ENCODE measurements at places on chromosomes 5 and 9.

DNA sequence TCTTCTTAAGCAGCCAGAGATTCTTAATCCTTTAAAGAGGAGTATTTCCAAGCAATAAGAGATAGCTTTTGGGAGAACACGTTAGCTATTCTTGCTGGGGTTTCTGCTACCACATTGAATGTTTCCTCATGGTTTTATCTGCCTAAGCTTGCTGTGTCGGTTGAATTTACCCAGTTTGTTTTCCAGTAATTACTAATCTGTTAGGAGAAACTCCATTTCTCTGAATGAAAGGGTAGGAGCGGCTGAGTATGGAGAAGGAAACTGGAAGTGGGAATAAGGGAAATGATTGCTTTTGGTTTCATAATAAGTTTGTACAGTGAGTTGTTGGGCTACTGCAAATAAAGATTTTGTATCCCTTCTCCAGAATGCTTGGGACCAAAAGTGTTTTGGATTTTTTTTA is 1.2 kb downstream of the JAK2 start:
- no peak for DNase-seq

DNA sequence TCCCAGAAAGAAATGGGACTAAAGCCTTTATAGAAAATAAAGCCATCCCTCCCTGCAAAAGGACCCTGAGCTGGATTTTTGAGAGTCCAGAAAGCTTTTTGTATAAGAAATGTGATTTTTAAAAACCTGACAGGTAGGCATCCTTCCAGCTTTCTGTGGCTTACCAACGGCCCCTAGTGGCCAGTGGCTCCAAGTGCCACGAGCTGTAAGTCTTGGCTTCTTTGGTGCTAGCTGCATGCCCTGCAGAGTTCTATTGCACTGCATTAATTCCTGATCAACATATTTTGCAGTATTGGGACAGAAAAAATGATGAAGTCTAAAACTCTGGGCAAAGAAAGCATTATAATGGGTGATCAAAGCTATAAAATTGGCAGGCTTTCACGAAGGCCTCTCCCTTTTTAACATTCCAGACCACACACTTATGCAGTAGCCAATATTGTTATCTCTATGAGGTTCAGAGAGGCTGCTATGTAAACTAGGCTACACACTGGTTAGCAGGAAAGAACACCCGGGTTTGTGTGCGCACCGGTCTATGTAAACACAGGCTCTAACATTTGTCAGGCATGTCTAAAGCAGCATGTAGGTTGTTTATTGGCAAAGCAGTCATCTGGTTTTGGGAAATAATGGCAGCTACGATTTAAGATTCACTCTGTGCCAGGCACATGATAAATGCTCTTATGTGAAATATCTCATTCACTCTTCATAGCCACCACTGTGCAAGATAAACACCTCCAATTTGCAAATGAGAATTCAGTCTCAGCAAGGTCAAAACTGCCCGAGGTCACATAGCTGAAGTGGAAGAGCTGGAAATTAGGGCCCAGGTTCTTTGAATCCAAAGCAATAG is 55.2 kb downstream of the NMUR2 start:
- DNase-seq = no peak

- no peak for DNase-seq
These were observed 50.3 kb downstream of the SNCAIP start for GRCh38 chr5:122362361-122362760.

DNA sequence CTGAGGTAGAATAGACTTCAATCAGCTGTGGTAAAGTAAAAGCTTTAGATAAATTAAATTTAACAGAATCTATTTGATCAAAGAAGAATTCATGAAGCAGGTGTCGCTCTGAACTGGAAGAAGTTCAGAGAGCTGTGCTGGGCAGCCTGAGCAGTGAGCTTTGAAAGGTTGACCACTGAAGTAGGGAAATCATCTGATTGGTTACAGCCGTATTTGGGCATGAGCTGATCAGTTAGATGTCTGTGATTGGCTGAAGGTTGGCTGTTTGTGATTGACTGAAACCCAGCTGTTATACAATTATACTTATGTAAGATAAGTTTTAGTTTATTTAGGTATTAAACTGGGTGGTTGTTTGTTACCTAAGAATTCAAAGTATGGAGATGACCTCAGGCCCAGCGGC is 1174.6 kb downstream of the CDH9 start:
- DNase-seq = no peak

DNA sequence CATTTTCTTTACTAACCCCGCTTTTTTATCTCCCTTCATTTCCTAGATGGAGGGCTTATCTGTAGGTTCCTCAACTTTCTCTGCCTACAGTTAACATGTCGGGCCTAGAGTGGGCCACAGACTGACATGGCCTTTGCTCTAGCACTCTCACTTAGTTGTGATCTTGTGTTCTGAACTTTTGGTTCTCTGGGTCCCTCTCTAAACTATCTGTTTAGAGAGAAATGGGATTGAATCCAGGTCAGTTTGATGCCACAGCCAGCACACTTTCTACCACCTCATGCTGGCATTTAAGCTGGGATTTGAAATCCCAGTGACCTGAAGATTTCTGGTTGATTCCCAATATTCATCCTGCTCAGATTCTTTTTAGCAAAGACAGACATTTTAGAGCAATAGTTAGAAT is 388.5 kb upstream of the PAPPA start:
- no peak for DNase-seq

DNA sequence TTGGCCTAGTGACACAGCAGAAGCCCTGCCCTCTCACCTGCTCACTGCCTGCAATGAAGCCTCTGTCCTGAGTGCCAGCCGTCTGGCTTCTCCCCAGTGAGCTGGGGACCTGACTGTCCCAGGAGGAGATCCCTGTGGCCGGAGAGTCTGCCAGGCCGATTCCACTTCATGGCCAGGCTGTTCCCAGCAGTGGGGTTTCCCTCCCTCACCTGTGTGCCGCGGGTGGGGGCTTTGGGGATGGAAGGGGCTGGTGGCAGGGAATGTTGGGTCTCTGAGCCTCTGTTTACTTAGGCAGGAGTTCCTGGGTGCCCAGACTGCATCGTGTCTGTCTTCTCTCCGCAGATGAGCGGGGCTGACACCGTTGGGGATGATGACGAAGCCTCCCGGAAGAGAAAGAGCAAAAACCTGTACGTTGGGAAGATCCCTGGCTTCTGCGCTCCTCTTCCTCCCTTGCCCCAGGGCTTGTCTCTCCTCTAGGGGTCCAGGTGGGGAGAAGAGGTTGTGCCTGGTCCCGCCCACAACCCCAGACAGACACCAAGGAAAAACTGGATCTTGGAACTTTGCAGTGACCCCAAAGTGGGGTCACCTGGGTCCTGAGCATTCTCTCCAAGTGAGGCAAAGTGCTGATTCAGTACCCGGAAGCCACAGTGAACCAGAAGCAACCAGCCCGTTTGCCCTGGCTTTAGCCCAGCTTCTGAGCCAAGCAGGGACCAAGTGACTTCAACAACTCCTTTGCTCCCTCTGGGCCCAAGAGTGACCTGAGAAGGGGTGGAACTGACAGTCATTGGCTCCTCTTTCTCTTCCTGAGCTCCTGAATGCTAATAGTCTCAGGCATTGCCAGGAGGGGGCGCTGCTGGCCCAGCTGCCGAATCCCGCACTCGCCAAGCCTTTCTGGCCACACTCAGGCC is 127.7 kb downstream of the RGS3 start:
- peak; percentile 61 for DNase-seq

DNA sequence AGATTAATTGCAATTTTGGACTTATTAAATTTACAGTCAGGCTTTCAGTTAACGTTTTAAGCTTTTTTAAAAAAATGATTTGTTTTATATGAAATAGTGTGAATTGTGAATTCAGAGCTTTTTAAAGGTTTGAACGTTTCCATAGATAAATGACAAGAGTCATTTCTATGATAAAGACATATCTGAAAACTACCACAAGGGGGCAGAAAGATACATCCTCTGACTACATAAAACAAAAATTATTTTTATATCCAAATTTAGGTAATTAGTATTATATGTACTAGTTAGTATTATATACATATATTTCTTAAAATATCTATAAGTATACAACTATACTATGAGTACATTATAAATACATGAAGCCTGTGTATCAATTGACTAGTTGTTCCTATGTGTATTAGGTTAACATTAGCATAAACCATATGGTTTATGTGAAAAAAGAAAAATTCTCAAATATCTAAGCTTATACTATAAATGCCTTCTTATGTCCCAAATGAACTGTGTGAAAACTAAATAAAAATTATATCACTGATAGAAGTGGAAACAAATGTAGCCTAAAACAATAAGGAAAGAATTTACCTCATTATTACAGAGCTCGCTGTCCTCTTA is 155.2 kb downstream of the MEF2C start:
- DNase-seq = peak; percentile 34

DNA sequence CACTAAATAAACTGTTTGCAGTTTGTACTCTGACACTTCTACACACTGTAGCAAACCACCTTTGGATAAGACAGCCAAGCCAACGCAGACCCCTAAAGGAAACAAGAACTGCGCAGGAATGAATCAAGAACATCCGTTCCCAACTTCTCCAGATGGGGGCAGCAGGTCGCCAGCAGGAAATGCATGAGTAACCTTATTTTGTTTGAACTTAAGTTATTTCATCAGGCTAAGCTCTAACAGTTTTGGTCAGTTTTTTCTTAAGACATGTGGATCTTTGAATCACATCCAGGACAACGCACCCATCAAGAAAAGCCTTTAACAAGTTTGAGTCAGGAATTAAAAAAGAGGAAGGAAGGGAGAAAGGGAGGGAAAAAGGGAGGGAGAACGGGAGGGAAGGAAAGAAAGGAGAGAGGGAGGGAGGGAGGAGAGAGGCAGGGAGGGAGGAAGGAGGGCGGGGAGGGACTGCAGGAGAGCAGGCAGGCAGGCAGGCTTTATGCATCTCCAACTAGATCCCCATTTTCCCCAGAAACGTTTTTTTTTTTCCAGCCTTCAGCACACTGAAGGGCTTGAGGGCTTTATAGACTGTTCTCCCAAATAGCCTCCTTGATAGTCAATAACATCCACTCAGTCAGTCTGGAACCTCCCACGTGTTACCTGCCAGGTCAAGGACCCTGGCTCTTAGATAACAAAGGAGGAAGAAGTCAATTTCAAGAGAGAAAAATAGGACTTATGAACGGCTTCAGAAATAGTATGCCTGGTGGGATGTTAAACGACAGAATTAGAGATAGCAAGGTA is 22.2 kb downstream of the BHMT start:
- peak; percentile 36 for DNase-seq

GRCh38 chr5:79792463-79792862 is 102.8 kb downstream of the CMYA5 start:
- no peak for DNase-seq

- no peak for DNase-seq
These were observed 35.0 kb downstream of the ERGIC1 start for GRCh38 chr5:172868924-172869591.

DNA sequence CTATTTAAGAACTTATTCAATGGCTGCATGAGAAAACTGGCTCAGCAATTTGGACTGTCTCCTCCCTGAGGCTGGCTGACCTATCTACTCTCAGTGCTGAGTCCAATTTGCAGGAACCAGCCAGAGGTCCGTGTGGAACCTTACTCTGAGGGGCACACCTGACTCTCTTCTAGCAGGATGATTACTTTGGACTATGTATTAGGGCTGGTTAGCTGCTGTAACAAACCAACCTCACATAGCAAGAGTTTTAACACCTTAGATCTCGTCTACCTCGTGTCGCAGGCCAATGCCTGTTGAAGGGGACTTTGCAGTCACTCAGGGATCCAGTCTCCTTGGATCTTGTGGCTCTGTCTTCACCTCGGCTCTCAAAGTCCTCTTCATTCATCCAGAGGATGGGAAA is 3.4 kb upstream of the FAM193B start:
- no peak for DNase-seq

DNA sequence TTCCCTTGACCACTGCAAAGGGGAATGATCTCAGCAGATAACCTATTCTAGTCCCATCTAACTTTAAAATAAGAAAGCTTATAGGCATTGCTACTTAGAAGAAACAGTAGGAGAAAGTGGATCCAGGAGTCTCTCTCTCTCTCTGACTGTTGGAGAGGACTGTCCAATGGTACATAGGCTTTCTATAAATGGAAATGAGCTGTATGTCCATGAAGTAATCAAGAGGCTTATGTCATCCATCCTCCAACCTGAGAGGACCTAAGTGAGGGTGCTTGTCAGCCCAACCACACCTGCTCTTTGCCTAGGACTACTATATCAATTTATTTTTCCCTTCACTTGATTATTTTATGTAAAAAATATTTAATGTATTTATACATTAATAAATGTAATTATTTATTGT is 172.3 kb downstream of the PAPPA start:
- no peak for DNase-seq

- DNase-seq = no peak
These were observed 44.1 kb upstream of the ITGA2 start for GRCh38 chr5:52945040-52945439.

DNA sequence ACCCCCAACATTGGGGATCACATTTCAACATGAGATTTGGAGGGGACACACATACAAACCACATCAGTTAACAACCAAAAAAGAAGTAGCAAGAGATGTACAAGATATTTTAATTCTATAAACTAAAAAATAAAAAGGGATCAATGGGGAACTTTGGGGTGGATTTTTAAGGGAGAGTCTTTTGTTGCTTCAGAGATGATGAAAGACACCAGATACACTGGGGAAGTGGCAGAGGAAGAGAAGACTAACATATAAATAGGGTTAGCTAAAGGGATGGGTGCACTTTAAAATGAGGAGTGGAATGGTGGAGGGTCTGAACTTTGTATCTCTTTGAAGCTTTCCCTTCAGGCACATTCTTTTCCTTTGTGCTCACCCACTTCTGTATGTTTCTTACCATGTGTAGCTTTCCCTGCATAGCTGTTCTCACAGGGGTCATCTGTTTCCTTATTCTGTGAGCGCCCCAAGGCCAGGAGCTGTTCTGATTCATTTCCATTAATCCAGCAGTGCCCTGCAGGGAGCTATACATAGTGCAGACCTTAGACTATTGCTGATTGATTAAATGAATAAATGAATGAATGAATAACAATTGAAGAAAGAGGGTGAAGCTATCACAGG is 531.6 kb upstream of the KLF4 start:
- no peak for DNase-seq

DNA sequence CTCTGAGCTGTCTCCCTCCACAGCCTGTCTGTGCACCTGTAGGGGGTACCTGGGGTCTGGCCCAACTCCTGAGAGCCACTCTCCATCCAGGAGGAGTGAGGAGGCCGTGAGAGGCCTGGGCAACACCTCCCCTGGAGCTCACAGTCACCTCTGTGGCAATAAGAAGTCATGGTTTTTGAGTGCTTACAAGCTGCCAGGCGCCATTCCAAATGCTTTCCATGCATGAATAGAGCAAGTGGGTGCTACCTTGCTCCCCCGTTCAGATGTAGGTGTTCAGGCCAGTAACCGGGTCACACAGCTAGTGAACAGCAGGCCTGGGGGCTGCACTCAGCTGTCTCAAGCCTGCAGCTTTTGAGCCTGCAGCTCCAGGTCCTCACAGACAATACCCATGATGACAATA is 30.6 kb downstream of the CORO2A start:
- no peak for DNase-seq

DNA sequence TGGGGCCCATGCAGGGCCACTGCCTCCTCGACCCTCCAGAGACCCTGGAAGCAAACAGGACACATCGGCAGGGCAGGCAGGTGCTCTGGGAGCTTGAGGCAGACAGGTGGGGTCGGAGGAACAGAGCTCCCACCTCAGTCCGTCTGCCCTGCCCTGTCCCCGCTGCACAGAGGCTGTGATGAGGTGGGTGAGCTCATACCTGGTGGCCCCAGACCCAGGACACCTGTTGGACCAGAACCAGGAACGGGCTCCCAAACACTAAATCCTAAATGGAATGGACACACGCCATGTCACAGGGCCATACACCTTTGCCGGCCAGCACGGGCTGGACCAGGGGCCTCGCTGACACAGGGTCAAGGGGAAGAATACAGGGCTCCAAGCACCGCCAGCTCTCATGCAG is 5.5 kb downstream of the SOHLH1 start:
- DNase-seq = no peak
